ENCODE measurements at places on chromosomes 7 and 10. TPM values are rescaled to one million over a fixed set of nuclear protein-coding genes. Genes with fewer than 3 reads are reported as not detected.
A peak's percentile ranks its signal among the peaks of the same experiment; 100 is the strongest.

GRCh38 chr7:16695621-16696237, 49.7 kb downstream of the BZW2 start:
- peaks cover 6% of the 10 kb centered on the region for H3K36me3 ChIP-seq
- peak; percentile 49 for DNase-seq
- H3K27me3 ChIP-seq = no peaks in the 10 kb centered on the region
- H3K27ac ChIP-seq = no peak overlapping the region
- no peak overlapping the region for H3K4me3 ChIP-seq
- no peaks in the 10 kb centered on the region for H3K4me1 ChIP-seq

GRCh38 chr10:70840836-70841235, 25.1 kb downstream of the SGPL1 start:
- H3K4me1 ChIP-seq = peaks cover 15% of the 10 kb centered on the region
- no peaks in the 10 kb centered on the region for H3K36me3 ChIP-seq
- no peak overlapping the region for H3K4me3 ChIP-seq
- no peaks in the 10 kb centered on the region for H3K27me3 ChIP-seq

DNA sequence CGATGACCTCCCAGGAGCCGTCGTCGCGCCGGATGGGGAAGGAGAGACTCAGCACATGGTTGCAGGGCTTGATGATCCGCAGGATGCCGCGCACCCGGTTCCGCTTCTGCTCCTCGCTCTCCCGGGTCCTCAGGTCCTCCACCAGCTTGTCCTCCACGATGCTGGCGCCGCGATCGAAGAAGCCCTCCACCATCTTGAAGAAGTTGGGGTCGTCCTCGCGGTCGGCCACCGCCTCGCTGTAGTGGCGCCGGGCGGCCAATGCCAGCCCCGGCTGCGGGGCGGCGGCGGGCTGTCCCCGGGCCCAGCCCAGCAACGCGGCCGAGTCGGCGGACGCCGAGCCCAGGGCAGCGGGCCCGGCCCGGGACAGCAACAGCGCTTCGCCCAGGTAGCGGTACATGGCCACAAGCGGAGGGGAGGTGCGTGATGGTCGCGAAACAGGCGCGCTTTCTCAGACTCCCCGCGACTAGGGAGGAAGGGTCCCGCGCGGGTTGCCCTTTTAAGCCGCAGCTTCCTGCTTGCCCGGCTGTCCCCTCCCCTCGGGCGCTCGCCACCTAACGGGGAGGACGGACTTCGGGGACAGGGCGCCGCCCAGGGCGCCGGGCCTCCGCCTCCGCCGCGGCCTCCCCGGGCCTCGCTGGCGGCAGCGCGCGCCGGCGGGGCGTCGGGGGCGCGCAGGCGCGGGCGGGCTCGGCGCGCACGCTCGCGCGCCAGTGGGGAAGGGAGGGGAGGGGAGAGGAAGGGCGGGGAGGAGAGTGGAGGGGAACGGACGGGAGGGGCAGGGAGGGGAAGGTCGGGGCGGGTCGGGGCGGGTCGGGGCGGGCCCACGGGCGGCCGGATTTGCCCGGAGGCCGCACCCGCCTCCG, at the start of the genes GLUD1 and SHLD2:
Gene GLUD1 (minus strand): TSS at position 471 of the 863 bp plus-strand sequence. CDS start 74 bp downstream, at position 397.
Gene SHLD2 (plus strand): TSS at position 834 of the 863 bp plus-strand sequence. CDS start 56,149 bp downstream, outside the sequence.
- H3K27me3 ChIP-seq = no peaks in the 10 kb centered on the region
- H3K36me3 ChIP-seq = no peaks in the 10 kb centered on the region
- H3K27ac ChIP-seq = peak within 1 kb of the TSS; percentile 99
- H3K4me3 ChIP-seq = peak within 1 kb of the TSS; percentile 64
- peaks cover 34% of the 10 kb centered on the region for H3K4me1 ChIP-seq

DNA sequence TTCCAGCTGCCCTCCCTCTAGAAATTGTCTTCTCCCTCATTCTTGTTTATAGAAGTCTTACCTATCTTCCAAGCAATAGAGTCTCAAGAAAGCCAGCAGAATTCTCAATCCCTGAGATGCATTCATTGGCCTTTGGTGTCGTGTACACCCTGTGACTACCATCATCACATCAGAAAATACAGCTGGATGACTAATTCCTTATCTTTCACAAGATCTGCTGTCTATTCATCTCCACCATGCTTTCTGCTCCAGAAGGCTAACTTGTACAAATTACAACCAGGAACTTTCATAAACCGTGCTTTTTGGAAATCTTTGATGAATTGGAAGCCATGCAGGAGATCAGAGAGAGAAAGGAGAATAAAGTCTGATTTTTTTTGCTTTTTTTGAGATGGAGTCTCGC, 1062.9 kb upstream of the GHITM start:
- no peak overlapping the region for H3K27ac ChIP-seq
- no peak overlapping the region for H3K4me3 ChIP-seq
- no peaks in the 10 kb centered on the region for H3K4me1 ChIP-seq

DNA sequence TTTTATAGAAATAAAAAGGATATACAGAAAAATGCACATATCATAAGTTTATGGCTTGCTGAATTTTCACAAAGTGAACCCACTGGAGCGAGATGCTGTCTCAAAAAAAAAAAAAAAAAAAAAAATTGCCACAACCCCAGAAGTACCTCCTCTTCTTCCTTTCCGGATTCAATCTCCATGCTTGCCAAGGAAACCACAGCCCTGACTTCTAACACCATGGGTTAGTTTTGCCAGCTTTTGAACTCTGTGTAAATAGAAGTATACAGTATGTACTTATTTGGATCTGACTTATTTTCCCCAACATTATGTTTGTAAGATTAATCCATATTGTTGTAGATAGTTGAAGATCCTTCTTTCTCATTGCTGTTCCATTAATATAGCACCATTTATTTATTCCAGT, 40.0 kb downstream of the FANK1 start:
- no peaks in the 10 kb centered on the region for H3K36me3 ChIP-seq
- no peak for DNase-seq
- peaks cover 14% of the 10 kb centered on the region for H3K4me1 ChIP-seq

DNA sequence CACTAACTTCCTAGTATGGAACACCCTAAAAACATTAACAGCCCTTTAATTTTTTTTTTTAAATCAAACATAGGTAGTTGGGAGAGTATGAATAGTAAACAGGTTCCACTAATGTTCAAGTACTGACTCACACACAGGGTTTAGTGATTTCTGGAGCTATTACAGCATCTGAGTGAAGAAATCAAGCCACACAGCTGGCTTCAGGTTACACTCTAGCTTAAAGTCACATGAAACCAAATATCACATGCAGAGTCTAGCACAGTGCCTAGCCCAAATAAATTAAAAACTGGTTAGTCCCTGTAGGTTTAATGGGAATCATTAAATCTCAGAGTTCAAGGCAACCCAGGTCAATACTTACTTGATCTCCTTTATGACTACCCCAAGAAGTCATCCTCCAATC, 11.6 kb downstream of the PANK1 start:
- no peak for DNase-seq
- no peak overlapping the region for H3K27ac ChIP-seq
- H3K27me3 ChIP-seq = no peaks in the 10 kb centered on the region
- H3K4me1 ChIP-seq = peaks cover 5% of the 10 kb centered on the region
- no peaks in the 10 kb centered on the region for H3K36me3 ChIP-seq

- no peaks in the 10 kb centered on the region for H3K36me3 ChIP-seq
- no peak overlapping the region for H3K4me3 ChIP-seq
- no peak for DNase-seq
- no peaks in the 10 kb centered on the region for H3K27me3 ChIP-seq
Measured at GRCh38 chr10:9254353-9254752, 1199.9 kb downstream of the GATA3 start.

DNA sequence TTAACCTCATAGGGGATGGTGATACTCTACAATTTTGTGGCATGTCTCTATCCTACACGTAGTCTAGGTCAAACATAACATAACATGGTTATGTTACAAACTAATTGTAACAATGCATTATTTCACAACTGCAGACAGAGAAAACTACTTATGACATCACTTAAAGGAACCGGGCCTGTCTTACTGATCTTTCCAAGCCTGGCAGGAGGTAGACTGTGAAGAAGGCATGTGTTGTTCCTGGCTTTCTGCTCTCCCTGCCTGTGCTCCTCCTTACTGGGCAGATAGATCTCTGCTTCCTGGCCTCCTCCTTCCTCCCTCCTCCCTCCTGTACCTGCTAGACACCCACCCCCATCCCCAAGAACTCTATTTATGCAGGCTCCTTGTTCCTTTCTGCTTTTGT, 5.4 kb downstream of the CACNB2 start:
- no peaks in the 10 kb centered on the region for H3K27me3 ChIP-seq
- no peak for DNase-seq
- no peaks in the 10 kb centered on the region for H3K36me3 ChIP-seq
- H3K27ac ChIP-seq = no peak overlapping the region
- H3K4me3 ChIP-seq = no peak overlapping the region

DNA sequence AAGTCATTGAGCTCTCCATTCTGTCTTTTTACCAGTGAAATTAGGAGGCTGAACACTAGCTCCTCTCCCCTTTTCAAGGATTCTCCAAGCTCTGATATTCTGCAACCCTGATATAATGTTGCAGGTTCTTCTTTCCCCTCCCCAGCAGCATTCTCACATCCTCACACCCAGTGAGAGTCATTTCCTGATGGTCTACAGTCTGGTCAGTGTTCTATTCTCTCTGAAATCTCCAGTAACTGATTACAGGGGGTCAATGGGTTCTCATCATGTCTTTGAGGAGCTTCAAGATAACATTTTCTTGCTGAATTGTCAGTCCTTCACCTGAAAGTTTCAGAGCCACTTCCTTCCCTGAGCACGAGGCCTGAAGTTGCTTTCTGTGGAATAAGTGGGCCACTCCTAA, 299.4 kb downstream of the PTEN start:
- H3K27ac ChIP-seq = no peak overlapping the region
- H3K4me3 ChIP-seq = no peak overlapping the region
- H3K4me1 ChIP-seq = peaks cover under 1% of the 10 kb centered on the region
- H3K36me3 ChIP-seq = no peaks in the 10 kb centered on the region

GRCh38 chr10:58642283-58642682, 129.6 kb downstream of the BICC1 start:
- no peak overlapping the region for H3K27ac ChIP-seq
- no peaks in the 10 kb centered on the region for H3K27me3 ChIP-seq
- DNase-seq = no peak
- no peak overlapping the region for H3K4me3 ChIP-seq
- peaks cover 25% of the 10 kb centered on the region for H3K4me1 ChIP-seq

- no peak overlapping the region for H3K4me3 ChIP-seq
- no peaks in the 10 kb centered on the region for H3K4me1 ChIP-seq
- no peaks in the 10 kb centered on the region for H3K27me3 ChIP-seq
- no peak overlapping the region for H3K27ac ChIP-seq
Measured at GRCh38 chr10:30510932-30511700, 77.1 kb downstream of the MAP3K8 start.

GRCh38 chr7:116990056-116990455, 36.8 kb downstream of the ST7 start:
- H3K4me1 ChIP-seq = no peaks in the 10 kb centered on the region
- H3K4me3 ChIP-seq = no peak overlapping the region
- no peak for DNase-seq
- no peaks in the 10 kb centered on the region for H3K27me3 ChIP-seq

DNA sequence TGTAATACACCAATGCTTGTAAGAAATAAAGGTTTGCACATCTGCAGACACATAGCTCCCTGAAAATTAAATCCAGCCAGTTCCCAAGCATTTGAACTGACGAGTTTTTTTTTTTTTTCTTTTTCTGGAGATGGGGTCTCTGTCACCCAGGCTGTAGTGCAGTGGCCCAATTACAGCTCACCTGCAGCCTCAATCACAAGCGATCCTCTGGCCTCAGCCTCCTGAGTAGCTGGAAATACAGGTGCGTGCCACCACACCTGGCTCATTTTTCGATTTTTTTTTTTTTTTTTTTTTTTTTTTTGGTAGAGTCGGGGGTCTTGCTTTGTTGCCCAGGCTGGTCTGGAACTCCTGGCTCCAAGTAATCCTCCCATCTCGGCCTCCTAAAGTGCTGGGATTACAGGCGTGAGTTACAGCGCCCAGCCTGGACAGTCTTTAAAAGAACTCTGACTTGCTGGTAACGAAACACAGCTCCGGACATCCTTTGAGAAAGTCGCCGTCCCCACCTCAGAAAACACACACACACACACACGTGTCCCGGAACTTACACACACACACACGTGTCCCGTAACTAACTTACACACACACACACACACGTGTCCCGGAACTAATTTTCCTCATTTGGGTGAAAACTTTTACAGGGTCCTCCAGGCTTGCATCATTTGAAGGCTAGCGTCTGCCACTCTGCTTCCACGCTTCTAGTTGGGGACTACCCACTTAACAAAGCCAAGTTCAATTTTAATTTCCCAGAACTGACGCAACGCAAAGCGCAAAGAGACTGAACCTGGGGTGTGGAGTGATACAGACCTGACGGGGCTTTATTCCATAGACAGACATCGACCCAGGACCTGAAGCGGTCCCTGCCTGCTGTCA, 18.6 kb downstream of the OCM2 start:
- peak overlapping the region; percentile 82 for H3K27ac ChIP-seq
- peak overlapping the region; percentile 92 for H3K4me3 ChIP-seq
- peaks cover 30% of the 10 kb centered on the region for H3K4me1 ChIP-seq

GRCh38 chr7:122257056-122257455, 47.5 kb downstream of the FEZF1 start:
- H3K4me1 ChIP-seq = no peaks in the 10 kb centered on the region
- H3K27me3 ChIP-seq = no peaks in the 10 kb centered on the region
- no peak overlapping the region for H3K27ac ChIP-seq
- DNase-seq = no peak
- H3K4me3 ChIP-seq = no peak overlapping the region

- peaks cover 46% of the 10 kb centered on the region for H3K4me1 ChIP-seq
- no peaks in the 10 kb centered on the region for H3K36me3 ChIP-seq
- H3K27me3 ChIP-seq = no peaks in the 10 kb centered on the region
Measured at GRCh38 chr7:130912082-130912861, 178.3 kb upstream of the KLF14 start.

- no peak overlapping the region for H3K4me3 ChIP-seq
- DNase-seq = no peak
- H3K4me1 ChIP-seq = no peaks in the 10 kb centered on the region
- no peak overlapping the region for H3K27ac ChIP-seq
- no peaks in the 10 kb centered on the region for H3K36me3 ChIP-seq
- no peaks in the 10 kb centered on the region for H3K27me3 ChIP-seq
Measured at GRCh38 chr7:129076886-129077285, 22.0 kb upstream of the TNPO3 start.

GRCh38 chr7:45203459-45203858, 45.9 kb downstream of the RAMP3 start:
- H3K4me3 ChIP-seq = no peak overlapping the region
- no peaks in the 10 kb centered on the region for H3K36me3 ChIP-seq
- H3K4me1 ChIP-seq = no peaks in the 10 kb centered on the region
- DNase-seq = no peak
- H3K27ac ChIP-seq = no peak overlapping the region

GRCh38 chr7:30659312-30659711, 22.9 kb downstream of the CRHR2 start:
- no peak for DNase-seq
- no peak overlapping the region for H3K4me3 ChIP-seq
- H3K36me3 ChIP-seq = no peaks in the 10 kb centered on the region
- H3K4me1 ChIP-seq = no peaks in the 10 kb centered on the region
- no peaks in the 10 kb centered on the region for H3K27me3 ChIP-seq

The PON1 gene
- total RNA-seq = not detected

The FGFBP3 gene
- 2.3 TPM for total RNA-seq

The MRLN gene
- not detected for total RNA-seq

The TECPR1 gene
- 28.3 TPM for total RNA-seq

Measured in body of pancreas (tissue), 4 donors.